Vagina (tissue), 2 donors: ENCODE measurements at places on chromosomes 11 and 22.

- H3K4me1 ChIP-seq: no peaks in the 10 kb centered on the region
- no peak for DNase-seq
- H3K27me3 ChIP-seq: no peaks in the 10 kb centered on the region
- no peak overlapping the region for H3K4me3 ChIP-seq
These were observed 61.5 kb downstream of the MIAT start for GRCh38 chr22:26718905-26719304.

DNA sequence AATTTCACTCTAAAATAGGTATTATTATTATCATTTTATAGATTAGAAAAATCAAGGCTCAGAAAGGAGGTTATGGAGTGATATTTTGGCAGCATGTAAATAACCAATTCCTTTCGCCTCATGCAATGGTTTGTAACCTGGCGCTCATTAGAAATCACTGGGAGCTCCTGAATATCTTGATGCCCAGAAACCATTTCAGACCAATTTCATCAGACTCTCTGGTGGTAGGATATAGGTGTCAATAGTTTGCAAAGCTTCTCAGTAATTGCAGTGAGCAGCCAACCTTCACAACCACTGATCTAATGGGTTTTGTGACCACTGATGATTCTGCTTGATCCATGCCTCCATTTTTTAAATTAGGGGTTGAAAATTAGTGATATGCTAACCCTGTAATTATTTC, 57.8 kb upstream of the ZC3H12C start:
- no peaks in the 10 kb centered on the region for H3K4me1 ChIP-seq
- H3K4me3 ChIP-seq: no peak overlapping the region
- no peak for DNase-seq

GRCh38 chr11:93908689-93909088, 58.3 kb upstream of the VSTM5 start:
- H3K4me1 ChIP-seq: no peaks in the 10 kb centered on the region
- no peak overlapping the region for H3K27ac ChIP-seq
- no peaks in the 10 kb centered on the region for H3K36me3 ChIP-seq
- DNase-seq: no peak

DNA sequence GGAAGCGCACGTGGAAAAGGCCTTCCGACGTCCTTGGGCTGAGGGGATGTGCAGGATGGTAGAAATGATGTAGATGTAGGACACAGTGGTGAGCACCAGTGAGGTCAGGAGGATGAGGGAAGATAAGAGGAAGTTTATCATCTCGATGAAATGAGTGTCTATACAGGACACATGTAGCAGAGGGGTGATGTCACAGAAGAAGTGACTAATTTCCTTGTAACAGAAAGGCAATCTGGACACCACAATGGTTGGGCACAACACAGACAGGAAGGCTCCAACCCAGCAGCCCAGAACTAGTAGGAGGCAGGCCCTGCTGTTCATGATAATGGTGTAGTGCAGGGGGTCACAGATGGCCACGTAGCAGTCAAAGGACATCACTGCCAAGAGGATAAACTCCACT, 35.0 kb upstream of the OR6M1 start:
- no peak overlapping the region for H3K4me3 ChIP-seq
- H3K36me3 ChIP-seq: no peaks in the 10 kb centered on the region
- H3K27ac ChIP-seq: no peak overlapping the region
- no peaks in the 10 kb centered on the region for H3K4me1 ChIP-seq

DNA sequence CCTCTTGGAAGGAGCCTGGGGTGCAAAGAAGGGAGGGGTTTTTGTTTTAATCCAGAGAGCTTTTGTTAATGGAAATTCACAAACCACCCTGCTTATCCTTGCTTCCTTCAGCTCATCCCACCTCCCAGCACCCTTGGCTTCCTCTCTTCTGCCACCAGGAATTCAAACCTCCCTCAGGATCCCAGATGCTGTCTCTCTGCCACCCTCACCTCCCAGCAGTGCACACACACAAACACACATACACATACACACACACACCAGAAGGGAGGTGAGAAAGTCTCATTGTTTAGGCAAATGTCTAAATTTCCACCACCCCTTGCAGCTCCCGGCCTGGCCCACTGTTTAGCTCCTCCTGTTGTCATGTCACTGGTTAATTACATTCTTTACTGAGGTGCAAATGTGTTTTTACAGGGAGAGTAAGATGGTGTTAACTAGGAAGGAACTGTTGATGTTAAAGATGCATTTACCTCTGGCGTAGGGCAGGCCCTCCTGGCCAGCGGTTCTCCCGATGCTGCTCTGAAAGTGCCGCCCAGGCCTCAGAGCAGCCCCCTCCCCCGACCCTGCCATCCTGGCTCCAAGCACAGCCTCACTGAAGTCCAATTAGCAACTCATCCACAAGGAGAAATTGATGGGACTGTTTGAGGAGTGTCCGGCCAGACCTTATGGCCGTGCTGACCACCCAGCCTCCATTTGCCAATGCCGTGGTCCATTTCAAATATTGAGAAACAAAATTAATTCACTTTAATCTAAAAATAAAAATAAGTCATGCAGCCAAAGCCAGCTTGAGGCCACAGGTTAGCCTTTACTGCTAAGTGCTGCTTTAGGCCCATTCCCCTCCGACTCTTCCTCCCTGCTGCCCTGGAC, 165.4 kb downstream of the FEZ1 start:
- no peaks in the 10 kb centered on the region for H3K36me3 ChIP-seq
- H3K27ac ChIP-seq: no peak overlapping the region
- DNase-seq: no peak
- no peak overlapping the region for H3K4me3 ChIP-seq
- no peaks in the 10 kb centered on the region for H3K4me1 ChIP-seq
- H3K27me3 ChIP-seq: no peaks in the 10 kb centered on the region

- no peaks in the 10 kb centered on the region for H3K4me1 ChIP-seq
- no peaks in the 10 kb centered on the region for H3K27me3 ChIP-seq
- no peak for DNase-seq
- no peak overlapping the region for H3K27ac ChIP-seq
- H3K36me3 ChIP-seq: no peaks in the 10 kb centered on the region
These were observed 31.3 kb upstream of the OPCML start for GRCh38 chr11:133563505-133564025.

GRCh38 chr11:82903843-82904586, 2.5 kb downstream of the DDIAS start:
- no peak overlapping the region for H3K27ac ChIP-seq
- H3K27me3 ChIP-seq: no peaks in the 10 kb centered on the region
- DNase-seq: no peak
- H3K4me1 ChIP-seq: peaks cover 8% of the 10 kb centered on the region

- peaks cover 4% of the 10 kb centered on the region for H3K36me3 ChIP-seq
- H3K27me3 ChIP-seq: no peaks in the 10 kb centered on the region
- no peak overlapping the region for H3K27ac ChIP-seq
- DNase-seq: no peak
These were observed 30.1 kb downstream of the IGHMBP2 start for GRCh38 chr11:68933605-68934320.

- DNase-seq: no peak
- no peaks in the 10 kb centered on the region for H3K27me3 ChIP-seq
- H3K4me1 ChIP-seq: no peaks in the 10 kb centered on the region
These were observed 10.7 kb downstream of the PRPF19 start for GRCh38 chr11:60895687-60896086.

DNA sequence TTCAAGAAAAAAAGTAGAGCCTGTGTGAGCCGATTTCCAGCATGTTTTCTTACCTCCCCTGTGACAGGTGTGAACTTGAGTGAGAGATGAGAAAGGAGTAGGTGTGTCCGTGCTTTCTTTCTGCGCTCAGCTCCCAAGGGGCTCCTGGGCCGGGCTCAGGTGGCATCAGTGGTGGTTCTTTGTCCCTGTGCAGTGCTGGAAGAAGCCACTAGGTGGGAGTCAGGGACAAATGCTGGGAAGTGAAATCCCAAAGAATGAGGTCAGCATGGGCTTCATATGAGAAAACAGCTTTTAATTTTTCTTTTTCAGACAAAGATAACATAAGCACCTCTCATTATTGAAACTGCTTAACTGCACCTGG, 57.8 kb downstream of the PPFIBP2 start:
- H3K4me1 ChIP-seq: peaks cover 25% of the 10 kb centered on the region
- H3K27me3 ChIP-seq: no peaks in the 10 kb centered on the region
- no peak overlapping the region for H3K4me3 ChIP-seq
- no peak for DNase-seq
- no peaks in the 10 kb centered on the region for H3K36me3 ChIP-seq

- no peak overlapping the region for H3K4me3 ChIP-seq
- peaks cover 37% of the 10 kb centered on the region for H3K4me1 ChIP-seq
- peak overlapping the region; percentile 88 for H3K27ac ChIP-seq
- DNase-seq: no peak
- H3K36me3 ChIP-seq: no peaks in the 10 kb centered on the region
These were observed 1.6 kb upstream of the PLXNB2 start for GRCh38 chr22:50308986-50309600.
